Activated naive CD8-positive, alpha-beta T cell treated with anti-CD3 and anti-CD28 coated beads for 36 hours (primary cell): ENCODE measurements at places on chromosomes 2 and 18. TPM values are rescaled to one million over a fixed set of nuclear protein-coding genes. Genes with fewer than 3 reads are reported as not detected.

ADCYAP1 gene
- not detected for total RNA-seq

CD226 gene
- 57.2 TPM for total RNA-seq

EVA1A gene
- total RNA-seq: 0.36 TPM

APOB gene
- total RNA-seq: not detected

ITGA4 gene
- 74.8 TPM for total RNA-seq

FLACC1 gene
- 1.3 TPM for total RNA-seq

KLHL41 gene
- total RNA-seq: 0.14 TPM

GRB14 gene
- not detected for total RNA-seq

ALKAL2 gene
- not detected for total RNA-seq

CD28 gene
- total RNA-seq: 84.0 TPM

DNA sequence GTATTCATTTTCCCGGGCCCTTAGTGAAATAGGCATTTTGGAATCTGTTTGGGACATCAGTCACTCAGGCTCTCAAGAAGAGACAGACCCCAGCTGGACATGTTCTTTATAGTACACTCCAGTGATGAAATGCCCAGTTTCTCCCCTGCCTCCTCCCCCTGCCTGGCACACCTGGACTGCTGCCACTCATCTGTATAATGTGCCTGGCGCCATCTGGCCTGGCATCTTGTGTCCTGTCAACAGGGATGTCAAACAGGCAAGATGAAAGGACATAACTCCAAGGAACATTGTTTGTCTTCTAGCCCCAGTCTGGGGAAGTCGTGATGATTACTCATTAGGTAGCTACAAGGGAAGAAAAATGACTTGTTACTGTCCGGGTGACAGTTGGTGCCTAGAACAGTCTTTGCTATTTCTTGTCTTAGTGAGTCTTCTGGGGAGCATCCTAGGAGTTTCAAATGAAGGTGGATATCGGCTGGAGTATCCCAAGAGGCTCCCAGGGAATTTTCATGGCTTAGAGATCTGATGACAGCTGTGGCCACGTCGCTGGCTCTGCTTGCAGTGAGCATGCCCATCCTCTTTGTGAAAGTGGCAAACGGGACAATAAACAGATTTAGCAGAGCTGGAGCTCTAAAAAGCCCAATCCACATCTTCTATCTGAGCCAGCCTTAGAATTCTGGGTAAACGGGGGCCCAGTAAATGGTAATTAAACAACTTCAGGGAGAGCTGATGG lies 153.6 kb downstream of the ALK start:
- no peak overlapping the region for H3K27ac ChIP-seq
- H3K4me1 ChIP-seq: no peaks in the 10 kb centered on the region
- H3K36me3 ChIP-seq: no peaks in the 10 kb centered on the region
- peaks cover 26% of the 10 kb centered on the region for H3K27me3 ChIP-seq
- no peak overlapping the region for H3K4me3 ChIP-seq
- no peak for DNase-seq

- H3K27ac ChIP-seq: no peak overlapping the region
- no peaks in the 10 kb centered on the region for H3K36me3 ChIP-seq
- peaks cover 26% of the 10 kb centered on the region for H3K4me1 ChIP-seq
These were observed 111.8 kb upstream of the PPP1CB start for GRCh38 chr2:28639836-28640235.

DNA sequence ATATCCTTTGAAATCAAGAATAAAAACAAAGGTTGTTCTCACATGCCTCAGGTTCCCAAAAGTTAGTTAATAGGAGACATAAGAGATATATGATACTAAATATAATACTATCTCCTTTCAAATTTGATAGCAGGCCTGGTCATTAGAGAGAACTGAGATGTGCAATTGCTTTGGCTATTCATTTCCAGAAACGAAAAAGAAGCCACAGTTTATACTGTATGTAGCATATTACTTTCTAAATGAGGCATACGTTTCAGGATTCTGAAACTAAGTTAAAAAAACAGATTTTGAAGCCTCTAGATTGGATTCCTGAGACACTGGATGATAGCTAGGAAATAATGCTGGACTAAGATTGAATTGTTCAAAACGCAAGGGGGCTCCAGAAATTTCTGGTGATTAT lies 7.1 kb downstream of the PPP1R1C start:
- no peak for DNase-seq
- H3K27ac ChIP-seq: no peak overlapping the region
- no peaks in the 10 kb centered on the region for H3K36me3 ChIP-seq

GRCh38 chr2:57890464-57890863 lies 156.1 kb upstream of the VRK2 start:
- no peaks in the 10 kb centered on the region for H3K36me3 ChIP-seq
- H3K27ac ChIP-seq: no peak overlapping the region
- H3K27me3 ChIP-seq: no peaks in the 10 kb centered on the region
- peaks cover 13% of the 10 kb centered on the region for H3K4me1 ChIP-seq
- no peak for DNase-seq

- H3K27me3 ChIP-seq: no peaks in the 10 kb centered on the region
- no peak for DNase-seq
- H3K4me1 ChIP-seq: no peaks in the 10 kb centered on the region
These were observed 354.8 kb downstream of the AKAIN1 start for GRCh38 chr18:4842287-4842686.

DNA sequence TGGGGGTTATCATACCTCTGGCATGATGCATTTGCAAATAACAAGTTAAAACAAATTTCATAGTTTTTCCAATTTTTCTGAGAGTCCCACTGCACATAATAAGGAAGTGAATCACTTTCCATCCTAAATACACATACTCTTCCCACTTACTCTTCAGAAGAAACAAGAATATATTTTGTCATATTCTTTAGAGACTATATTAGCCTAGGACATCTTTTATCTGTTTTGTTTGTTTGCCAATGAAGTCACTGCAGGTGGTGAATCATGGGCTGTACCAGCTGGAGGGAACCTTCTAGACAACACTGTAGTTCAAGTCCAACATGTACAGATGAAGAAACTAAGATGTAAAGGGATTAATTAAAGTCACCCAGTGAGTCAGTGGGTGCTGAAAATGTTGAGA lies 116.8 kb downstream of the XIRP2 start:
- DNase-seq: no peak
- H3K36me3 ChIP-seq: no peaks in the 10 kb centered on the region
- H3K27me3 ChIP-seq: no peaks in the 10 kb centered on the region

DNA sequence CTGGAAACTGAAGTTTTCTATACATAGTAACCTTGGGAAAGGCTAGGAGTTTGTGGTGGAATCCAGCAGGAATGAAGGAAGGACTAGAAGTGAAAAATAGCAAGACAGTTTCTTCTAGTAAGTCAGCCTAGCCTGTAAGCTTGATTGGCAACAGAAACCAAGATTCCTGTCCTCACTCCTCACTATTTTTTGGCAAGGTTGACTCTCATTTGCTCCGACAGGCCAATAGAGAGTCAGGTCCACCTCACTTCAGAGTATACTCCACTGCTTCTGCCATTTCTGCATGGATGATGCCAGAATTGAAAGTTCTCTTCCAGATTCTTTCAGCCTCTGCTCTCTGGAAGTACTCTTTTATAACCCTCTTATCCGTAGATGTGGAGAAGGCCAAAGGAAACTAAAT lies 352.4 kb downstream of the ZNF516 start:
- no peak for DNase-seq
- H3K27ac ChIP-seq: no peak overlapping the region
- H3K27me3 ChIP-seq: peaks cover 4% of the 10 kb centered on the region

DNA sequence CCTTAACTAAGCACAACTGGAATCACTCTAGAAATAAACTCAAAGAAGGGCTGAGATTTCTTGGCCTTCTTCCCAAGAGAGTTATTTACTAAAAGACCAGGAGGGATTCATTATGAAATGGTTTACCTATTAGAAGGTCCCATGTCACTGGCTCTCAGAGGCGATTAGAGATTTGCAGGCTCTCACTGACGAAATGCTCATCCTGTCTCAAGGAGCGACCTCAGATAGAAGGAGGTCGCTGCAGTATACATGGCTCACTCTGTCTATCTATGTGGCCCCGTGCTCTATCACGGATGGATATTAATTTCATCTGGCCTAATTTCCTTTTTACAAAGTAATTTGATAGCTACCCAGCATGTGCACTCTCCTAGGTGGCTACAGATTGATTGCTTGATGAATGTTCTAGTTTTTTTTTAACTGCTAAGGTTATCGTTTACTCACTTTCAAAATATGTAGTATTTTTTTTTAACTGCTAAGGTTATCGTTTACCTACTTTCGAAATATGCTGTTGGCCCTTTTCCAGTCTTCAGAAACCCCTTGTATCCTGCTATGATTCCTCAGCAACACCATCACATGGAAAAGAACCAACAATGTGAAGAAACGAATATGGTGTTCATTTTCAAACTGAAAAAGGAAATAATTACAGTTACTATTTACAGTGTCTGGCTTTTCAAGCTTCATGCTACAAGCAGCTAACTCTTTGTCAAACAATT lies 9.1 kb downstream of the SMIM21 start:
- no peak for DNase-seq
- H3K36me3 ChIP-seq: no peaks in the 10 kb centered on the region
- H3K4me3 ChIP-seq: no peak overlapping the region
- H3K27ac ChIP-seq: no peak overlapping the region

DNA sequence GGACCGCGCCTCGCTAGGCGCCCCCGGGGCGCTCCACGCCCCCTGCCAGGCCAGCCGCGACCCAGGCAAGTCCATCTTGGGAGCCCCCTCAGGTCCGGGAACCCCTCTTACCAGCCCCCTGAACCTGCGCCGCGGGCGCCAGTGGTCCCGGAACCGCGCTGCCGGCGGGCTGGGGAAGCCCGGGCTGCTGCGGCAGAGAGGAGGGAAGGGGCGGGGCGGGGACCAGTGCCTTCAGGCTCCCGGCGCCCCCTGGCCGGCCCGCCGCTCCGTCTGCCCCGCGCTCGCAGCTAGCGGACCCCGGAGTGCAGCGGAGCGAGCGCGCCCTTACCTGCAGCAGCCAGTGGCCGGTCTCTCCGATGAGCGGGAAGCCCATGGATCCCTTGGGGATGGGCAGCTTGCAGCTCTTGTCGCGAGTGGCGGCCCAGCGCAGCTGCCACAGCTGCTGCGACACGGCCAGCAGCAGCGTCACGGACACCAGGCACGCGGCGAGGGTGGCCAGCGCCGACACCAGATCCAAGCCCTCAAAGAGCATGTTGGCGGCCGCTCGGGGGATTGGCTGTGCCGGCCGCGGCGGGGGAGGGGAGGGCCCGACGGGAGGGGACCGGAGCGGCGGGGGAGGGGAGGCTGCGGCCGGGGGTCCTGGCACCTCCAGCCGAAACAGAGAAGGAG lies at the start of gene CYP26B1:
Gene CYP26B1, minus strand, starts transcription at position 560 of the 669 bp plus-strand sequence. Its CDS starts 28 bp downstream, at position 532.
- H3K27me3 ChIP-seq: peaks cover 77% of the 10 kb centered on the region
- peak within 1 kb of the TSS; percentile 84 for H3K4me3 ChIP-seq
- peaks cover 3% of the 10 kb centered on the region for H3K36me3 ChIP-seq
- H3K4me1 ChIP-seq: peaks cover 37% of the 10 kb centered on the region
- H3K27ac ChIP-seq: peak within 1 kb of the TSS; percentile 27

GRCh38 chr2:34123996-34124785 lies 525.1 kb upstream of the FAM98A start:
- H3K27me3 ChIP-seq: peaks cover 3% of the 10 kb centered on the region
- no peak for DNase-seq
- H3K27ac ChIP-seq: no peak overlapping the region
- H3K36me3 ChIP-seq: no peaks in the 10 kb centered on the region
- H3K4me1 ChIP-seq: no peaks in the 10 kb centered on the region
- no peak overlapping the region for H3K4me3 ChIP-seq

DNA sequence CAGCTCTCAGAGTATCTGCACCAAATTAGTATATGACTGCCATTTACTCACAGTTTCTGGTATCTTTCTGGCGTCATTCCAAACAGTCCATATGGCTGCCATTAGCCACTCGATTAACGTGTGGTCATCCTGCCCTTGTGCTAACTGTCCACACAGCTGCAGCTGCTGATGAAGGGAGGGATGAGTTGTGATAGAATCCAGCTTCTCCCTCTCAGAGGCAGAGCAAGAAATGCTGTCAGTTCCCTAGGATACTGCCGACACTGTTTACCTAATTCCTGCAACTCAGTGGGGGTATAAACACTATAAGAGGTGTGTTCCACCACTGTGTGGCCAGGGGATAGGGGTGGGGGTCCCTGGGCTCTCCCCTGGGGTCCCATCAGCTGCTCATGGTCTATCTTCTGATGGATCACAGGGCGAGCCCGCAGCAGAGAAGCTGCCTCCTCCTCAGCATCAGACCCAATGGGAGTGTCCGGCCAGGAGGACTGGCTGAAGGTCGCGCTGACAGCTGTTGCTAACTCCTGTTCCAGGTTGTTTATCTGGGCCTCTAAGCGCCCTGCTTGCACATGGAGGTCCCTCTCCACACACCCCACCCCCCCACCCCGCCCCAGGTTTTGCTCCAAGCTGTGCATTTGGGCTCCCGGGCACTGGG lies 17.3 kb upstream of the KLHL23 start:
- no peak overlapping the region for H3K4me3 ChIP-seq
- DNase-seq: no peak
- H3K36me3 ChIP-seq: peaks cover 3% of the 10 kb centered on the region
- H3K4me1 ChIP-seq: peaks cover 3% of the 10 kb centered on the region

DNA sequence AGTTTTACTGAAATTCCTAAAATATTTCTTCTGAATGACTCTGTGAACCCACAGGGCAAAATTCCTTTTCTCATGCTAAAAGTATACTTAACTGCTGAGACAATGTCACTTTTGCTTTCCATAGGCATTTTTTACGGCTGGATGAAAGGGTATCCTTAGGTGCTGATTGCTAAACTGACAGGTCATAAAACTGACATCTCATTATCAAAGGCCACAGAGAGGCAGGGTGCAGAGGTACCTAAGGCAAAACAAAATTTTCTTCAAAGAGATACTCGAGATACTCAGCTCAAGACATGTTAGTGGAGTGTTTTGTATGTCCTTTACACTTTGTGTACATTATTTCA lies 62.0 kb upstream of the WDR75 start:
- H3K27me3 ChIP-seq: no peaks in the 10 kb centered on the region
- H3K27ac ChIP-seq: no peak overlapping the region
- H3K4me3 ChIP-seq: no peak overlapping the region
- no peak for DNase-seq

DNA sequence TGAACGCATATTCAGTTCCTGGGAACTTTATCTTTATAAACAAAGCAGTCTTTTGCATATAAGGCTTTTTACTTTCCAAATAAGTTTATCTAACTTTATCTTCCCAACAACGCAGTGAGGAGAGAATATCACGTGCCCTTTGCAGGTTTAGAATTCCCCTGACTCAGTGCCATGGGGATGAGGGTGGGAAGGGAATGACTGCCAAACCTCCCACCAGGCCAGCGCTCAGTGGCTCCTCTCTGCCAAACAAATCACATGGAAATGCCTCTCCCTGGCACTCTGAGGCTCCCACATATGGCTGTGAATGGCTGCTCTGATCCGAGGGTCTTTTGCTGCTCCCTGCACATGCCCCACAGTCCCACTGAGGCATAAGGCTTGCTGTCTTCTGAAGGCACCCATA lies 158.3 kb downstream of the DNAH6 start:
- H3K27me3 ChIP-seq: no peaks in the 10 kb centered on the region
- no peak for DNase-seq
- H3K36me3 ChIP-seq: no peaks in the 10 kb centered on the region
- no peak overlapping the region for H3K4me3 ChIP-seq

- no peaks in the 10 kb centered on the region for H3K4me1 ChIP-seq
- H3K36me3 ChIP-seq: no peaks in the 10 kb centered on the region
- H3K4me3 ChIP-seq: no peak overlapping the region
- no peak for DNase-seq
- no peak overlapping the region for H3K27ac ChIP-seq
These were observed 139.9 kb upstream of the PID1 start for GRCh38 chr2:229410946-229411345.
